ENCODE measurements at places on chromosomes 7 and 10.
A peak's percentile ranks its signal among the peaks of the same experiment; 100 is the strongest.

GRCh38 chr10:91251430-91252056 lies 31.1 kb downstream of the PCGF5 start:
- peak; percentile 6 for DNase-seq

DNA sequence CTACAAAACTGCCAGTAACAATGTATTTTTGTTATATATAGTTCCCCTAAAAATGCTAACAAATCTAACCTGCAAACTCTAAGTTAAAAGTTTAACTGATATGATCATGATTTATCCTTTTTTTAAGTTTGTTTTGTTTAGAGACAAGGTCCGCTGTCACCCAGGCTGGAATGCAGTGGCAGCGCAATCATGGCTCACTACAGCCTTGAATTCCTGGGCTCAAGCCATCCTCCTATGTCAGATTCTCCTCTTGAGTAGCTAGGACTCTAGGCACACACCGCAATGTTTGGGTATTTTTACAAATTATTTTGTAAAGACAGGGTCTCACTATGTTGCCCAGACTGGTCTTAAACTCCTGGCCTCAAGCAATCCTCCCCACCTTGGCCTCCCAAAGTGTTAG lies 46.6 kb downstream of the ORC5 start:
- DNase-seq, result no peak

GRCh38 chr10:12348294-12348869 lies 965 bp upstream of the CAMK1D start:
- DNase-seq, result no peak

DNA sequence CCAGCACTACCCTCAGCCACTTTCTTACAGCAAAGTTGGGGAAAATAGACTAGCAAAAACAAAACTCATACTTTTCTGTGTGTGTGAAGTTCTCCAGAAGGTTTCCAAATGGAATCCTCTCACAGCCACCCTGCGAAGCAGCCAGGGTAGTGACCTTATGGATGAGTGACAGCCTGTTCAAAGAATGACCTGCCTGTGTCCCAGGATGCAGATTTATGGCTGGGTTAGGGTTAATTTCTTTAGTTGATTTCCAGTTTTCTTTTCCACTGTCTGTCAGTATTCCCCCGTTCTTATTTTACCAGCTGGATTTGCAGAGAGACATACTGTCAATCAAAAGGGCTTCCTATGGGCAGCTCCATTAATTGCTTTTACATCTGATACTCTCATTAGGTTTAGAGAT lies 2.4 kb upstream of the SEMA4G start:
- no peak for DNase-seq

DNA sequence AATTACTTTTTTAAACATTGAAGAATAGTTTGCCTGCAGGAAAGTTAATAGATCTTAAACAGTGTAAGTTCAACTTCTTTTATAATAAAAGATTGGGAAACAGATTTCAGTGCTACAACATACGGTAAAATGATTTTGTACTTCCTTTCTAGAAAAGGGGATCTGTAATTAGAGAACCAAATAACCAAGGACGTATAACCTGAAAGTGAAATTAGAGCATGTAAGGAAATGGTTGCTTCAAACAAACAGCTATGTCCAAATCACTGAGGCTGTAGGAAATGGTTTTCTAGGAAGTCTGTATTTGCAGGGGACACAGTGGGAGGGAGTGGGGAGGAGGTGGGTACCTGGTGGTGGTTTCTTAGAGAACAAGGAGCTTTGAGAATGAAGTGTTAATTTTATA lies 57.9 kb upstream of the EXOC6 start:
- DNase-seq, result no peak

DNA sequence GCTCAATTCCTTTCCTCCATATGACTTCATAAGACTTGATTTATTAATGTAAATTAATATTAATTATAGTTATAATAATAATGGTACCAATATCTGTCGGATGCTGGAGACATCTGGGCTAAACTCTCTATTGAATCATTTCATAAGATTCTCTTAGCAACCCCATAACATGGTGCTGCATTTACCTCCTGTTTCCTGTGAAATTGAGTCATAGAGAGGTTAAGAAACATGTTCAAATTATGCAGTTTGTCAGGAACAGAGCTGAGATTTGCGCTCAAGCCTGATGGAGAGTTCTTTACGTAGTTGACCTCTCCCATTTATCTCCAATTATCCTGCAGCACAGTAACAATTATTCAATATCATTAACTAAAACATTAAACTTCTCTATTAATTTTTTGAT lies 621.8 kb upstream of the FZD8 start:
- no peak for DNase-seq

GRCh38 chr7:129664029-129665012 lies 52.8 kb downstream of the NRF1 start:
- DNase-seq, result no peak

GRCh38 chr10:11298116-11298515 lies 280.4 kb downstream of the CELF2 start:
- DNase-seq, result no peak

DNA sequence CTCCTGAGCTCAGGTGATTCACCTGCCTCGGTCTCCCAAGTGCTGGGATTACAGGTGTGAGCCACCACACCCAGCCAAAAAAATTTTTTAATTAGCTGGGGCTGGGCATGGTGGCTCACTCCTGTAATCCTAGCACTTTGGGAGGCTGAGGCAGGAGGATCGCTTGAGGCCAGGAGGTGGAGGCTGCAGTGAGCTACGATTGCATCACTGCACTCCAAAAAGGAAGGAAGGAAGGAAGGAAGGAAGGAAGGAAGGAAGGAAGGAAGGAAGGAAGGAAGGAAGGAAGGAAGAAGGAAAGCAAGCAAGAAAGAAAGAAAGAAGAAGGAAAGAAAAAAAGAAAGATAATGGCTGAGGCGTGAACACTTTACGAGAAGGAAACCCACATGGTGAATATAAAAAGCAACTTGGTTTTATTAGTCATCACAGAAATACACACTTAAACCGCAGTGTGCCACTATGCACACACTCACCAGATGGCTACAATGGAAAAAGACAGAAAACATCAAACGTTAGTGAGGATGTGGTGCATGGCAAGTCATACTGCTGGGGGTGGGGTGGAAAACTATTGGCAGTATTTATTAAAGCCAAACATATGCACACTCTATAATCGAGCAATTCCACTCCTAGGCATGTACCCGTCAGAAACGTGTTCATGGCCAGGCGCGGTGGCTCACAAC lies 4.4 kb upstream of the CCL26 start:
- DNase-seq, result peak; percentile 19

DNA sequence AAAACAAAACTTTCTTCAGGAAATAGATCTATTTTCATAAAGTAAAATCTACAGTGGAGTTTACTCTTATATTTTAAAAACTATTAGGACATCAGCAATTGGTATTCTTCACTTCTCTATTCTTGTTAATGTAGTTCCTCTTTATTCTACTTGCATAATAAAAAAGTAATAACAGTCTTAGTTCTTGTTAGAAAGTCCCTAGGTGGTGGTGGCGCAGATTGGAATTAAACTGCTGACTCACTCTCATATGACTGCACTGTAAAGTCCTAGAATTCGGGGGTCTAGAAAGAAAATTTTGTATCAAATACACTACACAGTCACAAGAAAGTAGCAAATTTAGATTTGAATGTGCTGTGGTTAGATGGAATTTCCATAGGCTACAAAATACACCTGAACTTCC lies 44.6 kb upstream of the TES start:
- DNase-seq, result no peak

- DNase-seq, result no peak
These were observed 31.5 kb upstream of the KMT2E start for GRCh38 chr7:104982308-104983075.
